ENCODE measurements at places on chromosomes 7 and 10. TPM values are rescaled to one million over a fixed set of nuclear protein-coding genes. Genes with fewer than 3 reads are reported as not detected.

Gene HOXA1
- not detected for total RNA-seq

Gene AKR1C1
- 2.3 TPM for total RNA-seq

Gene SSC4D
- total RNA-seq = 11.8 TPM

Gene SFRP4
- not detected for total RNA-seq

Gene RSPH10B
- 0.17 TPM for total RNA-seq

Gene ADARB2
- total RNA-seq = 2.7 TPM

Gene PDGFA
- 38.0 TPM for total RNA-seq

Gene AGBL3
- 1.9 TPM for total RNA-seq

Gene NPY
- total RNA-seq = 1.0 TPM

Gene SLC29A3
- 15.2 TPM for total RNA-seq

Gene KEL
- 1.8 TPM for total RNA-seq

Gene MTERF1
- 12.6 TPM for total RNA-seq

Gene DDIT4
- total RNA-seq = 42.1 TPM

Gene ABCC2
- 0.42 TPM for total RNA-seq

Gene CDCA7L
- 166 TPM for total RNA-seq

Gene CCNY
- 68.2 TPM for total RNA-seq

Gene OR6B1
- total RNA-seq = not detected

Gene TFR2
- 5.7 TPM for total RNA-seq

Gene IGF2BP3
- total RNA-seq = 190 TPM

Gene PLAU
- 23.8 TPM for total RNA-seq

Gene DEPP1
- 0.67 TPM for total RNA-seq

Gene COL1A2
- total RNA-seq = 85.4 TPM

Gene STARD3NL
- 33.1 TPM for total RNA-seq

Gene TPK1
- total RNA-seq = 1.8 TPM

Gene KNDC1
- total RNA-seq = 19.3 TPM

Gene CDK5
- 22.8 TPM for total RNA-seq

Gene SNX10
- total RNA-seq = 9.9 TPM

Gene WIPF3
- 12.1 TPM for total RNA-seq

Gene FAM131B
- total RNA-seq = 38.2 TPM

Gene EXOC6
- 3.9 TPM for total RNA-seq

Gene OIT3
- total RNA-seq = not detected

Gene TMEM176A
- 0.90 TPM for total RNA-seq

Gene MPP7
- 9.8 TPM for total RNA-seq

Gene SYCE1
- not detected for total RNA-seq

Gene ADAM22
- total RNA-seq = 17.9 TPM

Gene ANKRD61
- total RNA-seq = 0.42 TPM

Gene ZNF117
- 13.0 TPM for total RNA-seq

Gene TEX47
- not detected for total RNA-seq

Gene CDH23
- 1.9 TPM for total RNA-seq

Gene CYP3A4
- total RNA-seq = not detected

Data from H1 (cell line).